ENCODE measurements at places on chromosomes 5 and 9. TPM values are rescaled to one million over a fixed set of nuclear protein-coding genes. Genes with fewer than 3 reads are reported as not detected.

DNA sequence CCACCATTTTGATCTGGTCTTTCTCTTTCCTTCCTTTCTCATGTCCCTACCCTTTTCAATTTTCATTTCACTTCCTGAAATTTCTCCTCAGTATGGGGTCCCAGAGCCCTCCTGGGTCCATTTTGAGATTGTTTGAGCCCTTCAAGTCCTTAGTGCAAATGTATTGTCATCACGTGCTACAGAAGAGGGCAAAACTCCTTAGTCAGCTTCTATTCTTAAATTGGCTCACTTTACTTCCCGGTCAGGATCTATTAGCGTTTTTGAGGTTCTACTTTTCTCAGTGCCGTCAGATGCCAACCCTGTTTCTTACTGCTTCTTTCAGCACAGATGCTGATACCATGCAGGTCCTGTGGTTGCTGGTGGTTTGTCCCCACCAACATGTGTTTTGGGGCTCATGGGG lies 5.9 kb downstream of the ATG12 start:
- H3K36me3 ChIP-seq = peaks cover 6% of the 10 kb centered on the region
- no peaks in the 10 kb centered on the region for H3K27me3 ChIP-seq
- no peak for DNase-seq
- H3K27ac ChIP-seq = no peak overlapping the region
- peaks cover 17% of the 10 kb centered on the region for H3K4me1 ChIP-seq
- no peak overlapping the region for H3K4me3 ChIP-seq

GRCh38 chr9:29039258-29039657 lies 1466.0 kb upstream of the C9orf72 start:
- H3K27me3 ChIP-seq = no peaks in the 10 kb centered on the region
- H3K4me3 ChIP-seq = no peak overlapping the region
- no peaks in the 10 kb centered on the region for H3K36me3 ChIP-seq
- no peak overlapping the region for H3K27ac ChIP-seq
- H3K4me1 ChIP-seq = no peaks in the 10 kb centered on the region

DNA sequence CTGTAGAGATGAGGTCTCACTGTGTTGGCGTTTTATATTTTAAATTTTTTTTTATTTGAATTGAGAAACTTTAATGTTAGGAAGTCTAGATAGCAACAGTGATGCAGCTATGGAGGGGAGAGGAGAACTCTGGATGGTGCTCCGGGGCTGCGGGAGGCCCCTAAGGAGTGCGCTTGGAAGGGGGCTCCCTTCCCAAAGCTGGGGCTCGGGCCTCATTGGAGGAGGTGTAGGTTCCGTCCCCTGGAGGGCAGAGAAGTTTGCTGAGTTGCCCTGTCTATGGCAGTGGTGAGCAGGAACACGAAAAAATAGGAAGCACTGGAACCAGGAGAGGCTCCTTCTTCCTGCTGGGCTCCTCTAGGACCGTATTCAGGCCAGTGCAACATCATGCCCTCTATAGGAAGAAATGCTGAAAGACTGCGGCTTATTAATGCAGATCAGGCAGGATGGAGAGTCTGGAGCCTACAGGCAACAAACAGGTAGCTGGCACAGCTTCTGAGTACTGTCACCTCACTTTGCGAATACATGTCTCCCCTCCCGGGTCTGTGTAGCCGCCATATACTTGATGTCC lies 16.1 kb downstream of the AHRR start:
- no peaks in the 10 kb centered on the region for H3K36me3 ChIP-seq
- no peaks in the 10 kb centered on the region for H3K27me3 ChIP-seq
- peak; percentile 7 for DNase-seq
- H3K4me3 ChIP-seq = no peak overlapping the region

GRCh38 chr5:59711310-59711709 lies 182.2 kb downstream of the PDE4D start:
- H3K27ac ChIP-seq = no peak overlapping the region
- no peaks in the 10 kb centered on the region for H3K36me3 ChIP-seq
- H3K27me3 ChIP-seq = no peaks in the 10 kb centered on the region

GRCh38 chr5:39461007-39461682 lies 36.4 kb upstream of the DAB2 start:
- no peak for DNase-seq
- no peaks in the 10 kb centered on the region for H3K27me3 ChIP-seq
- no peak overlapping the region for H3K4me3 ChIP-seq
- H3K4me1 ChIP-seq = no peaks in the 10 kb centered on the region

- no peaks in the 10 kb centered on the region for H3K27me3 ChIP-seq
- H3K27ac ChIP-seq = no peak overlapping the region
- no peaks in the 10 kb centered on the region for H3K4me1 ChIP-seq
Measured at GRCh38 chr5:71629950-71630349, 42.8 kb downstream of the MCCC2 start.

The TPM2 gene
- 402 TPM for total RNA-seq

Measured in breast epithelium (tissue), 4 donors.